ENCODE measurements at places on chromosomes 11 and 22.
A peak's percentile ranks its signal among the peaks of the same experiment; 100 is the strongest.

GRCh38 chr11:92376680-92377079, 152.1 kb downstream of the FAT3 start:
- no peak for DNase-seq

- no peak for DNase-seq
These were observed 76.3 kb downstream of the CYB5R2 start for GRCh38 chr11:7596975-7597391.

DNA sequence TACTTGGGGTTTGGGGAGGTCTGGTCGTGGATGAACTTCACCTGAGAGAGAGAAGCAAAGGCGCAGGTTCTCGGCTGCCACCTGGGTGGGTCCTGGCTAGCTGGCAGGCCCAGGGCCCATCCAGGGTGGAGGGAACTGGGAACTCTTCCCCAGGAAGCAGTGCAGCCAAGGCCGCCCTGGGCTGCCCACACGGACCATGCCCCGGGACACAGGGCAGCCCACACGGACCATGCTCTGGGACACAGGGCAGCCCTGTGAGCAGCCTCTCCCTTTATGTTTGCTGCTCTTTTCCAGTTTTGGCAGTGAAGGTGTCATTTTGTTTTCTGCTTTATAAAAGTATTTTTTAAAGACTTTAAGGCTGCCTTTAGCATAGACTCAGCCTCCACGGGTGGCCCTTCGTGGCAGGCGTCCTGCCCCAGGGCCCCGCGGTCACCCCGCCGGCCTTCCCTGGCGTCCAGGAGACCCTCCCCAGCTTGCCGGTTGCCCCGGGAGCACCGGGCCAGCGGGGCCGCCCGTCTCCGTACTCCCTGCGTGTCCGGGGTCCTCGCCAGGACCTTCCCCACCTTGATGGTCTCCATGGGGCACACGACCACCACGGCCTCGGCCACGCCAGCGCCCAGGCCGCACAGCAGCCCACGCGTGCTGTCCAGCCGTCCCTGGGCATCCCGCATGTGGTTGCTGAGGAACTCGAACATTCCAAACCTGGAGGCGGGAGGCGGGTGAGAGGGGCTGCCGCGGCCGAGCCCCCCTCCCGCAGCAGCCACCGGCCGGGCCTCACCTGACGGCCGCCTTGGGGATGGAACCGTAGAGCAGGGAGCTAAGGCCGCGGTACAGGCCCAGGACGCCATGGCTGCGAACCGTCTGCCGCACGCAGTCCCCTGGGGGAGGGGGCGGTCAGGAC, 1.1 kb downstream of the SLC25A1 start:
- peak; percentile 54 for DNase-seq

GRCh38 chr11:103487113-103487512, 377.9 kb downstream of the DYNC2H1 start:
- no peak for DNase-seq

GRCh38 chr11:409008-409599, 5.7 kb downstream of the SIGIRR start:
- no peak for DNase-seq

DNA sequence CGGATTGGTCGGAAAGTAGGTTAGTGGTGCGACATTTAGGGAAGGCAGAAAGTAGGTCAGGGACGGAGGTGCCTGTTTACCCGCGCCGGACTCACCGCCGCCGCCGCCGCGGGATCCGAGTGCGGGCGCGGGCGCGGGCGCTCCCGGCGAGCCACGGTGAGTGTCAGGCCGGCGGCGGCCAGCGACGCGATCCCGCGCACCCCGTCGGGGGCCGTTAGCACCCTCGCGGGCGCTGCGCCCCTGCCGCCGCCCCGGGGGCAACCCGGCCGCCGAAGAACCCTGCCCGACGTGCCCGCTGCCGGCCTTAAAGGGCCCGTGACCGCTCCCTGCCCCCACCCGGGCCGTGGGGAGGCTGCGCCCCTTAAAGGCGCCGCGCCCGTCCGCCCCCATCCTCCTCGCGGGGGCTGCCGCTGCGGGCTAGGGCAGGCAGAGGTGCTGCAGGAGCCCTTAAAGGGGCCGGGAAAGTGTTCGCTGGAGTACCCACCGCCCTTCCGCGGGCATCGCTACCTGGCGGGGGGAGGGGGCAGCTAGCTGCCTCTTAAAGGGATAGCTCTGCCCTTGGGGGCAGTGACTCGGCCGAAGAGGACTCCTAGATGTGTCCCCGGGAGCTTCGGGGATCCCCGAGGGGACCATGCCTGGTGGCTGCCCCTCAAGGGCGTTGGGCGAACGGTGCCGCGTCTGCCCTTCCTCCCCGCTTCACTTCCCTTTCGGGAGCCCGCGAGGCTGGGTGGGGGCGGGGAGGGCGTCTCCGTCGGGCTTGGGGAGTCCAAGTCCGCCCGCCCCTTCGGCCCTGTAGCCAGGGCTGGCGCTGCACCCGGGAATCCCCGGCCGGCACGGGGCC, at the start of gene BMAL1:
BMAL1 (plus strand) TSS at position 23 of the 841 bp plus-strand sequence. CDS start 76,519 bp downstream, outside the sequence.
- peak; percentile 77 for DNase-seq

DNA sequence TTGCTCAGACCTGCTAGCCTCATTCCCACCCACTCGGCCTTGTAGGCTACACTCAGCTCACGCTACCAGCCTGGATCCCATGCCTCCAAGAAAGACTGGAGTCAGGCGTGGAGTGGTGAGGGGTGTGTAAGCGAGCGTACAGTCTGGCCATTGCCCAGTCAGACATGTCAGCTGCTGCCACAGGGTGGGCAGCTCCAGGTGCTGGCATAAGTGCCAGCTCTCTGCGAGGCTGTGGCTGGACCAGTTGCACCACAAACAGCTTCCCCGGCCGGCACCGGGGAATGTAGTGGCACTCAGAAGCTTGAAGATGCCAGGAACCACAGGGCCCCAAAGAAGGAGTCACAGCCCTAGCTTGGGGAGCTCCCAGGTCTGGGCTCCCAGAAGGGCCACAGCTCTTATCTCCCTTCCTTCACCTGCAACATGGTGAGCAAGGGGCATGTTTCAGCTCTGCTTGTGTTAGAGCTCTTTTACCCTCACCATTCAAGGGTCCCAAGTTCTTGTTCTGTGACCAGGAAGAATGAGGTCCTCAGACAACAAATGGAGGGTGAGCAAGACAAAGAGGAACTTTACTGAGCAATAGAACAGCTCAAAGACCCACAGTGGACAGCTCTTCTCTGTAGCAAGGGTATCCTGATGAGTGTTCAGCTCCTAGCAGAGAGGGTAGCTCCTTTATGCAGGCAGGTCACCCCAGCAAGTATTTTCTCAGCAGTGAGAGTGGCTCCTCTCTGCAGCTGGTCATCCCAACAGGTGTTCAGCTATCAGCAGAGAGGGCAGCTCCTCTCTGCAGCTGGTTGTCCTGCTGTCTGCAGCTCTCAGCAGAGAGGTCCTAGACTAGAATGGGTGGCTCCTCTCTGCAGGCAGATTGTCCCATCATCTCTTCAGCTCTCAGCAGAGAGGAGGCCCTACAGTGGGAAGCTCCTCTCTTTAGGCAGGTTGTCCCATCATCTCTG, 6.0 kb downstream of the SBF2 start:
- DNase-seq = no peak

DNA sequence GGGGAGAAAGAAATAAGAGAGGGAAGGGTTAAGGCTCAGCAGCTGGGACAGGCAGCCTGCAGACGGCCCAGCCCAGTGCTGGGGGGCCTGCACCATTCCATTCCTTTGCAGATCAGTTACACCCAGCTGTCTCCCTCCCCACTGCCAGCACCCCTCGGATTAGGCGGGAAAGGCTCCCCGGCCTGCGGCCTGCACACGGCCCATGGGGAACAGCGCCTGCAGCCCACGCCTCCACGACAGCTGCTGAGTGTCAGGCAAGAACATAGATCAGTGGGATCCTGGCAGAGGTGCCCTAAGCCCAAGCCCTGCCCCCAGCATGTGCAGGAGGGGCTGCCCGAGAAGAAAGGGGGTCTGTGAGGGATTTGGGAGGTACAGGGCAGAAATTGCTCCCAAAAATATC, 65.8 kb upstream of the MYOD1 start:
- peak; percentile 29 for DNase-seq

- DNase-seq = peak; percentile 43
These were observed 76.4 kb upstream of the SHISAL1 start for GRCh38 chr22:44389181-44389580.

- DNase-seq = peak; percentile 82
These were observed 583 bp downstream of the PDGFD start for GRCh38 chr11:104163100-104164027.

DNA sequence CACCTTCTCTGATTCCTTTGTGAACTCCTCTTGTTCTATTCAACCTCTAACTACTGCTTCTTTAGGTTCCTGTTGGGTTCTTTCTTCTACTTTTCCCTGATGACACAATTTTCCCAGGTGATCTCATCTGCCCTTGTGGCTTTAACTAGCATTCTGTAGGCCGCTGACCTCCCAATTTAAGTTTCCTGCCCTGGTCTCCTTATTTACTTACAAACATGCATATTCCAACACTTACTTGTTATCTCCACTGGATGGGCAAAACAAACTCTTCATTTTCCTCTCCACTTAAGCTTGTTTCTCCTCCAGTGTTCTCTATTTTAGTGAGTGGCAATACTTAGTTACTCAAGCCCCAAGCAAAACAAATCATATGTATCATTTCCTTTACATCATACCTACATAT, 734.5 kb downstream of the METTL15 start:
- no peak for DNase-seq

- no peak for DNase-seq
These were observed 8.6 kb upstream of the ARAP1 start for GRCh38 chr11:72760539-72761405.

GRCh38 chr11:119423509-119424254, 710 bp upstream of the THY1 start:
- no peak for DNase-seq

DNA sequence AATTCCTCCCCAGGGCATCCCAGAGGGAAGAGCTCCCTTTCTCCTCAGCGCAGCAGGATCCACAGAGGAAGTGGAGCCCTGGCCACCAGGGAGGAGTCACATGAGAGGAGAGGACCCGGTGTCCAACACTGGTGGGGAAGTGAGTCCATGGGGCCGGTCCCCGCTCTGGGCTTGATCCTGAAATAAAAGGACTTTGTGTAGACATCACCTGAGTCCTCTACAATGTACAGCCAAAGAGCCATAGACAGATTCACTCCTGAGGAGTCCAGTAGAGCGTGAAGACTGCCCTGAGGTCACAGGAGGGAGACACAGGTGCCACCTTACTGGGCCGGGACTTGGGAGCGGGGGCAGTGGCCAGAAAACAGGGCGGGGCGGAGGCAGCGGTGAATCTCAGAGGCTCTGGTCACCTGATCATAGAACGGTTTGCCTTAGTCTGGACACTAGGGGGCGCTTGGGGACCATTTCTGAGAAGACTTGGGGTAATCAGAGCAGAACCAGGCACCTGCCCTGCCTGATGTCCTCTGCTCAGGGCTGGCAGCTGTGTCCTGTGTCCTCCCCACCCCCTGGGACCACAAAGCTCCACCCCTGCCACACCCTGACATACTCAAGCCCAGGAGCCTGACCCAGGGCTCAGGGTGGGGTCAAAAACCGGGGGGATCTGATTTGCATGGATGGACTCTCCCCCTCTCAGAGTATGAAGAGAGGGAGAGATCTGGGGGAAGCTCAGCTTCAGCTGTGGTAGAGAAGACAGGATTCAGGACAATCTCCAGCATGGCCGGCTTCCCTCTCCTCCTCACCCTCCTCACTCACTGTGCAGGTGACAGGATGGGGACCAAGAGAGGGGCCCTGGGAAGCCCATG, 112.7 kb downstream of the VPREB1 start:
- DNase-seq = peak; percentile 97

DNA sequence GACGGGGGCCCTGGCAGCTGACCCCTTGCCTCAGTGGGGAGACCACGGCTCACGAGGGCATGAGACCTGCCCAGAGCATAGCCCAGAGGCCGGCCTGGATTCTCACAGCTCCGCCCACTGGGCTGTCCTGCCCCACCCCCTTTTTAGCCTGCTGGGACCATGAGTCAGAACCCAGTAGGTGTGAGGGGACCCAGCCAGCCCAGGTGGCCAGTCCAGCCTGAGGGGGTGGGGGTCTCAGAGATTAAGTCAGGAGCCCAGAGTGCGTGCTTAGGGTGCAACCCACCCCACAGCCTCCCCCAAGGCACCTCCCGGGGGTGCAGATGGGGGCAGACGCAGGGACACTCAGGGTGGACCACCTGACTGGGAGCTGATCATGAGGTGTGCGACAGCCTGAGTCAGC, 40.1 kb upstream of the PPARA start:
- DNase-seq = peak; percentile 91

GRCh38 chr11:8739309-8739793, 56.8 kb downstream of the RPL27A start:
- no peak for DNase-seq

GRCh38 chr11:62922653-62923431, 1.7 kb upstream of the CHRM1 start:
- DNase-seq = peak; percentile 87

- peak; percentile 38 for DNase-seq
These were observed 13.4 kb upstream of the P2RY2 start for GRCh38 chr11:73204711-73205121.

DNA sequence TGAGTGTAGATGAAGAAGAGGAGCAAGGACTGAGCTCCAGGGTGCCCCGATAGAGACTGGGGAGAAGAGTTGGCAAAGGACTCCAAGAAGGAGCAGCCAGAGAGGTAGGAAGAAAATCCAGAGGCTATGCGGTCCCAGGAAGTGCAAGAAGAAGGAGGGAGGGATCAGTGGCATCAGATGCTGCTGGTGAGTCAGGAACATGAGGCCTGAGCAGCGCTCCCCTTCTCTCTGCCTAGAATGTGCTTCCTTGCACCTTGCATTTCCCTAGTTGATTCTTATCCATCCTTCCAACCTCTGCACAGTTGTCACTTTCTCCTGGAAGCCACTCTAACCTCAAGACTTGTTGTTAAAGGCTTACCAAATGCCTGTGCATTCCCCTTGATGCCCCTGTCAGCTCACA, 21.3 kb downstream of the KCNC1 start:
- DNase-seq = no peak

DNA sequence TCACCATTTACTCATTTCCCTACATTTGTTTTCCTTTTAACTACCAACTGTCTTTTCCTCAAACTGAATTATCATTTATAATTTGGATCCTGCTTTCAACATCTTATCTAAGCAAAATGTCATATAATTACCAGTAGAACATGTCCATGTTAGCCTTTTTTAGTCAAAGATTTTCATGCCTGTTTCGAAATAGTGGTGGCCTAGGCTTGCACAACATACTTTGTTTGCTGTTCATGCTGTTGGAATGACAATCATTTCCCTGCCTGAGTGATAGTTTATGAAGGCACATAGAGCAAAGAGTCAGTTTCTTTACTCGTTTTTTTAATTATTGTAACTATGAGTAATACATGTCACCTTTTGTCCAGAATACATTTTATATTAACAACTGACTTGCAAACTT, 144.3 kb upstream of the ANO3 start:
- no peak for DNase-seq

DNA sequence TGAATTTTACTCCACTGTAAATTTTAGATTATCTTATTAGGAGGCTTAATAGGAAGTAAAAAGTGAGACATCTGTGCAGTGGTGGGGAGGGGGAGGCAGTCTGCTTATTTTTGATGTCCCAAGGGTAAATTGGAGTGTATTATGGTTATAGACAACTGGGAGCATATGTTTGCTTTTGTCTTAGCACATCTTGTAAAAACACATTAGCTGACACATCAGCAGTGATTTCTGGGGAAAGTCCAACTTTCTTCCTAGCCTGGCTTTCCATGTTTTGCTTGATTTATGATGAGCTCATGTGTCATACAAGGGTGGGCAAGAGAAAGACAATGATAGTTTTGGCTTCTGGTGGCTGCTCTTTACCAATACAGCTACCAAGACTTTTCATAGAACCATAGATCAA, 4.0 kb downstream of the ANO3 start:
- no peak for DNase-seq

Measured in endodermal cell (in vitro differentiated cells).